ENCODE measurements at places on chromosomes 6 and 20. TPM values are rescaled to one million over a fixed set of nuclear protein-coding genes. Genes with fewer than 3 reads are reported as not detected.

The MAPK13 gene
- 6.6 TPM for total RNA-seq

The KCNK5 gene
- total RNA-seq = not detected

DNA sequence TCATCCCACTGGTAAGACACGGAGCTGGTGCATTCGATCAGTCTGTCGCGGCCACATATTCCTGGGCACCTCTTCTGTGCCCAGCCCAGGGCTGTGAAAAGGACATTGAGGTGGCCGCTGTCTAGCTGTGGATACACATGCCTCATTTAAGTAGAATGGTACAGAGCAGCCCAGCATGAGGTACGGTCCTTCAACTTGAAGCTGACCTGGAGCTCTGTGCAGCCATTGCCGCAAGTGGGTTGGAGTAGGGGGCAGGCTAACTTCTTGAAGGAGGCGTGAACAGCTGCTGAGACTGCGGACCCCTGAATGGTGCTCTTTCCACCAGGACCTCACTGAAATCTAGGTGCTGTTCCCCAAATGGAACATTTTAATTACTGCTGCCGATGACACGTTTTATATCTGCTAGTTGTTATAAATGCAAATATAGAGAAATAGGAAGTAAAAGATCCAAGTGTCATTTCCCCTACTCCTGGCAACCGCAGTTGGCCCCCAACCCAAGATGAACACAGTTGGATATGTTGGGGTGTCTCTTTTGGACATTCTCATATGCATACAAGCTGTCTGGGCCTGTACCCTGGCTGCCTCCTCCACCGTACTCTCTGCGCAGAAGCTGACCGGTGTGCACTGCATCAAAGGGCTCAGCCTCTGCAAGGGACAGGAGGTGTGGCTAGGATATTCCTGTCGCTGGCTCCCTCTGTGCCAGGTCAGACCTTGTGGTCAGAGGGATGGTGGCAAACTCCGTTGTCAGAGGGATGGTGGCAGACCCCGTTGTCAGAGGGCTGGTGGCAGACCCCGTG is 86.1 kb downstream of the CDC5L start:
- no peak for DNase-seq

DNA sequence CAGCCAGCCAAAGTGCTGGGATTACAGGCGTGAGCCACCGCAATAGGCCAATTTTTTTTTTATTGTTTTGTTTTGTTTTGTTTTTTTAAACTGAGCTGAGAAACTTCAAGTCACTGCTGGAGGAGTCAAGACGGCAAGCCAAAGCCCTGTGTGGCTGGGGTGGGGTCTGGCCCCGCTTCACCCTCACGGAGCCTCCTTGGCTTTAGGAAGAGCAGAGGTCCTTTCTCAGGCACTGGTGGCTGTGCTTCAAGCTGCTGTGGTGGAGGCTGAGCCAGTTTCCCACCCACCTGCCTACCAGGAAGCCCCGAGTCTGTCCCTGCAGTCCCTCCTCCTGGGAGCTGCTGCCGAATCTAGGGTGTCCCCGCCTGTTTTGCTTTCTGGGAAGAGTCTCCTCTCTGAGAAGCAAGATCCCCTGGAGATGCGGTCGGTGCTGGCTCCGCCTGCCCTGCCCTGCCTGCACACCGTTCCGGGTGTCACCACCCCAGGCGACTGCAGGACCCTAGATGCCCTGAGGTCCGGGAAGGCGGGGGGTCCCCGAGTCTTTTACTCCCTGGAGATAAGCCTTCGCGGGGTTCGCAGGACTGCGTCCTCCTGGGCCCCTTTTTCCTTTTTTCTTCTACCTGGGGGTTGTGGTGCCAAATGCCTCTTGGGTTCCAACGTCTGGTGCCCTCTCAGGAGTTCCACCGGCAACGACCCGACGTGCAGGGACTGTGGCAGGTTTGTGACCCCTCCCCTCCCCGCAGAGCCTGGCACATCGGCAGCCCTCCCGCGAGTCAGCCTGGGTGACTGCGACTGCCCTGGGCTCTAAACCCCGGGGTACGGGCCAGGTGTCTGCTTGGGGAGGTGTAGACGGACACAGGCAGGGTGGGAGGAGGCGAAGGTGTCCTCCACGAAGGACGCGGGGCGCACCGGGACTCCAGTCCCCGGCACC is 100.7 kb downstream of the TAF4 start:
- DNase-seq = no peak

GRCh38 chr6:75098709-75099108 is 107.1 kb downstream of the COL12A1 start:
- peak; percentile 97 for DNase-seq

- DNase-seq = peak; percentile 24
These were observed 16.7 kb downstream of the LCA5 start for GRCh38 chr6:79520534-79520933.
